Activated T-helper 17 cell treated with anti-CD3 and anti-CD28 coated beads, Interleukin-2, amount 50 U/mL, for 72 hours (primary cell): ENCODE measurements at places on chromosomes 2 and 18. TPM values are rescaled to one million over a fixed set of nuclear protein-coding genes. Genes with fewer than 3 reads are reported as not detected.

GRCh38 chr18:79471046-79471445 is 75.3 kb downstream of the NFATC1 start:
- no peak for ATAC-seq
- H3K27ac ChIP-seq, result no peak overlapping the region
- H3K4me1 ChIP-seq, result no peaks in the 10 kb centered on the region
- H3K4me3 ChIP-seq, result no peak overlapping the region
- peaks cover 70% of the 10 kb centered on the region for H3K36me3 ChIP-seq

The GPR75 gene
- total RNA-seq, result 3.2 TPM

GRCh38 chr2:37566517-37566981 is 104.9 kb downstream of the CDC42EP3 start:
- no peak overlapping the region for H3K4me3 ChIP-seq
- no peaks in the 10 kb centered on the region for H3K36me3 ChIP-seq
- H3K27me3 ChIP-seq, result no peaks in the 10 kb centered on the region
- ATAC-seq, result no peak

The MC5R gene
- not detected for total RNA-seq

GRCh38 chr2:236568068-236568921 is 1.3 kb upstream of the ACKR3 start:
- ATAC-seq, result peak; percentile 53
- peak overlapping the region; percentile 75 for H3K4me3 ChIP-seq
- H3K27ac ChIP-seq, result no peak overlapping the region
- H3K4me1 ChIP-seq, result no peaks in the 10 kb centered on the region
- no peaks in the 10 kb centered on the region for H3K27me3 ChIP-seq
